ENCODE measurements at places on chromosomes 3 and 15.

DNA sequence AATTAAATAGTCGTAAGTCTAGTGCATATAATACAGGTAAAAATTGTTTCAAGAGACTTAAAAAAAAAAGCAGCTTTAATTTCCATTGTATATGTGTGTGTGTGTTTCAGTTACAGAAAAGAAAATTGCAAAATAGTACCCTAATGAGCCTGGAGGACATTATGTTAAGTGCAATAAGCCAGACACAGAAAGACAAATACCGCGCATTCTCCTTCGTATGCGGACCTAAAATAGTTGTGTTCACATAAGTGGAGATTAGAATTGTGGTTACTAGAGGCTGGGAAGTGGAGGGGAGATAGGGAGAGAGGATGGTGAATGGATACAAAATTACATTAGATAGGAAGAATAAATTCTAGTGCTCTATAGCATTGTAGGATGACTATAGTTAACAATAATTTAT lies 3.6 kb downstream of the MESD start:
- DNase-seq, result no peak

DNA sequence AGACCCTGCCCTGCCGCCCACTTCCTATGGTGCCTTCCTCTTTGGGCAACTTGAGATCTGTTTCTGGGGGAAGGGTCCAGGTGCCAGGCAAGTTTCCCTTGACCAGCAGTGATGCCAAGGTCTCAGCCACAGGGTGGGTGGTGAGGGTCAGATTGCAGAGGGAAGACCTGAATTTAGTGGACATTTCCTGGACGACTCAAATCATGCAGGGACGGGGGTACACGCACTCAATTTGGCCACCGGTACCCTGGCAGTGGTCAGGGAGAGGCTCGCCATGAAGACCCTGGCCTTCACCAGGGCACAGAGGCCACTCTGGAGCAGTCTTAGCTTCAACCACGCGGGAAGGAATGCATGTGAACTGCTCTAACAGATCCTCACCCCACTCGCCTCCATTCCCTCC lies 1.5 kb upstream of the GRIP2 start:
- no peak for DNase-seq

- DNase-seq, result no peak
Observed at GRCh38 chr3:105352976-105353375, 13.7 kb upstream of the ALCAM start.

- no peak for DNase-seq
Observed at GRCh38 chr15:52943746-52944145, 153.6 kb upstream of the ONECUT1 start.

- DNase-seq, result no peak
Observed at GRCh38 chr15:93829115-93829870, 402.1 kb upstream of the MCTP2 start.

GRCh38 chr3:113377158-113377557 lies 64.1 kb downstream of the CFAP44 start:
- DNase-seq, result no peak

- DNase-seq, result no peak
Observed at GRCh38 chr3:171984883-171985282, 54.5 kb upstream of the FNDC3B start.

GRCh38 chr3:46367811-46368210 lies 2.9 kb upstream of the CCR5 start:
- no peak for DNase-seq

DNA sequence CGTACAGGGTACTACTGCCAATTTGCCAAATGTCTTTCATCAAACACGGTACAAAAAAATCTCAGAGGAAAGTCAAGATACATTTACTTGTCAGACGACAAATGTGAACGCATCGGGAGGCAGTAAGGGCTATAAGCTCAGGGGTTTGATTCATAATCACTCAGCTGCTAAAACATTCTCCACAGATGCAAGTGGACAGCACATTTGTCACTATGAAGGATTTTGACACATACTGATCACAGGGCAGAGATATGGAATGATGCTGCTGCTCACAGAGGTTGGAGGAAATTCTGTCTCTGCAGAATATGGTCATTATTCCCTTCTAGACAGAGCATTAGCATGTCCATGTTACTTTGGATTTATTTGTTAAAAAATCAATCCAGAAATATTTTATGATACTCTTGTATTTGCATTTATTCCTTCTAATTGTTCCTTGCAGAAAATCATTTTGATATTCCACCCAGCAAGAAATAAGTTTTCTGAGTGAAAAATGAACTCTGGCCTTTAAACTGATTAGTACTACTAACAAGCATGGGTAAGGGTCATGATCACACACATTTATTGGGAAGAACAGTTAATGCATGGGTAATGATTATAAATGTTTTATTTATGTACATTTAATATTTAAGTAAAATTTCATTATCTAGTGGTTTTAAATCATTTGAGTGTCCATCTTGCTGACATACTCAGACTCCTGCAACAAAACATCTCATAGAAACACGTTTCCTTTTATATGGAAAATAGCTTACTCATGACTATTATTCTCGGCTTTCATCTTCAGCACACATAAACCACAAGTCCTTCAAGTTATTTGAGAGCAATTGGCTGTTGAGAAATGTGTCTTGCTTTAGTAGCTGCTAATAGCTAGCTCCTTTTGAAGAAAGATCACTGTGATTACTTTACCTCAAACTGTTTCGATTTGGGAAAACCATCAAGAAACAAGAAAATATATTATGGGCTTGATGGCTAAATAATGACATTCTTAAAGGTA lies 559.3 kb downstream of the MECOM start:
- no peak for DNase-seq

GRCh38 chr3:194705227-194705626 lies 19.5 kb downstream of the FAM43A start:
- no peak for DNase-seq

DNA sequence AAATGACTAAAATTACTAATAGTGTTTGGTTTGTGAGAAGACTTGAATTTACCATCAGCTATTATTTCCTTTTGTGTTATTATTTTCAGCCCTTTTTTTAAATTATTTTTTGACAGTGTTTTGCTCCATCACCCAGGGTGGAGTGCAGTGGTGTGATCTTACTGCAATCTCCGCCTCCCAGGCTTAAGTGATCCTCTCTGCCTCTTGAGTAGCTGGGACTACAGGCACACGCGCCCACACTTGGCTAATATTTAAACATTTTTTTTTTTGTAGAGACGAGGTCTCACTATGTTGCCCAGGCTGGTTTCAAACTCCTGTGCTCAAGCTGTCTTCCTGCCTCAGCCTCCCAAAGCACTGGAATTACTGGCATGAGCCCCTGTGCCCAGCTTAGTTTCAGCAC lies 31.7 kb upstream of the UTS2B start:
- no peak for DNase-seq

DNA sequence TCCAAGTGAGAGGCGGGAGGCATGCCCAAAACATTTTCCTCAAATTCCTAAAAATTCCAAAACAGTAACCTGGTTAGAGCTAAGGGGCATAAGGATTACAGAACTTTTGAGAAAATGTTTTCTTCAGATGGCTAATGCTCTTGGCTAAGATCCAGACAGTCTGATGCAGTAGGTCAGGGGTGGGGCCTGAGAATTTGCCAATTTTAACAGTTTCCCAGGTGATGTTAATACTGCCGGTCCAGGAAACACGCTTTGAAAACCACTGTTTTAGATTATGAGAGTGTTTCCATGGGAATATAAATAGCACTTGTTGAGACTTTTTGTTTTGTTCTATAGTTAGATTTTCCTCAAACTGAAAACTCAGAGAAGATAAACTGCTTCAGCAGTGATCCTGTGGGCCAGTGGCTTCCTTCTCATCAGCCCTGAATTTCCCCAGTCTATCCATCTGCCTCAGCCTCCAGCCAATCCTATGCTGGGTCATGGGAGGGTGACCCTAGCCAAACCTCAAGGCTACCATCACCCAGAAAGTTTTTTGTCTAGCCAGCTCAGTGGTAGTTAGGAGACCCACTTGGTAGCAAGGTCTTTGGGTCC lies 71.6 kb upstream of the ACP3 start:
- no peak for DNase-seq

GRCh38 chr3:143363949-143364348 lies 244.4 kb downstream of the CHST2 start:
- DNase-seq, result no peak

DNA sequence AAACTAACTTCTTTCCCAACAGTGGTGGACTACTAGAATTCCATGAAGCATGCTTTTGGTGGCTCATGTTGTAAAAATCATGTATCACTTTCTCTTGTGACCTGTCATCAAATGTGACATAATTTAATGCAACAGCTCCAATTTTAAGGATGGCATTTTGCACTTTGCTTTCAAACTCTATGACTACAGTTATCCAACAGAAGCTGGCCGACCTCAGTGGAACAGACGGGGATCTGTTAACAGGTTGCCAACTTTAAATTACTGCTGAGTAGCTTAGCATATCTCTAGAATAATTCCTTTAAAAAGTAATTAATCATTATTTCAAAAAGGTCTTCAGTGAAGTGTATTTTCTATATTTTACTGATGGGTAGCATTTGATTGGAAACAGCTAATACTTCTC lies 907.4 kb downstream of the FHIT start:
- no peak for DNase-seq

DNA sequence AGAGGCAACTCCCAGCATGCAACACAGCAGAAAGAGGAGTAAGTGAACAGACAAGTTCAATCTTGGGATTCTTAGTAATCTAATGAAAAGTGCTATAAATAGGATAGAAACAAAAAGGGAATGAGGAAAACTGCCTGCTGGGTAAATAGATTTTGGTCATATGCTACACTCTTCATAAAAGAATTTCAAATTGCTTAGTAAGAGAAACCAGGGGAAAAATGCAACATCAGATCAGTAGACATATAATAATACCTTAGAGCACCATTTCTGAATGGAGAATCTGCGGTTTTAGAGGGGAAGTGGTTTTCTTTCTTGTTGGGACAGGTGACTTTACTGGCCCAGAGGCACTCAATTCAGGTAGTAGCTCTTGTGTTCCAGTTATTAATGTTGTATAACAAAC lies 13.4 kb upstream of the TBC1D5 start:
- no peak for DNase-seq

GRCh38 chr3:10875914-10876313 lies 59.9 kb downstream of the SLC6A11 start:
- DNase-seq, result no peak

- DNase-seq, result no peak
Observed at GRCh38 chr3:11370966-11371365, 98.8 kb downstream of the ATG7 start.

GRCh38 chr3:30886888-30887287 lies 7.6 kb downstream of the GADL1 start:
- DNase-seq, result no peak

DNA sequence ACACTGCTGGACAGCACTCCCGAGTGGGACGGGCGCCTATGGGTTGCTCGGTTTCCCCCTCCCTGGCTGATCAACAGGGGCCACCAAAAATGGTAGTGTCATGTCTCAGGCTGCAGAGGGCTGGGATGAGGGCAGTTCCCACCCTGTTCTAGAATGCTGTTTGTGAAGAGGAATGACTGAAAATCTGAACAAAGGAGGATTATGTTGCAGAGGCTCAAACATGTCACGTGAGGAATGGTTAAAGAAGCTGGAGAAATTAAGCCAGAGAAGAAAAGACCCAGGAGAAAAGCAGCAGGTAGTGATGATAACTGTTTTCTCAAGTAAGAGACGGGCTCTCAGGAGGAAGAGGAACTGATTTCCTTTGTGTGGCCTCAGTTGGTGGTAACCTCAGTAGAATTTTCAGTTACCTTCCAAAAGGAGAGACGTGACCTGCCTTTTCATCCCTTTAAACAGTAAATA lies 10.4 kb downstream of the SPG21 start:
- DNase-seq, result no peak

DNA sequence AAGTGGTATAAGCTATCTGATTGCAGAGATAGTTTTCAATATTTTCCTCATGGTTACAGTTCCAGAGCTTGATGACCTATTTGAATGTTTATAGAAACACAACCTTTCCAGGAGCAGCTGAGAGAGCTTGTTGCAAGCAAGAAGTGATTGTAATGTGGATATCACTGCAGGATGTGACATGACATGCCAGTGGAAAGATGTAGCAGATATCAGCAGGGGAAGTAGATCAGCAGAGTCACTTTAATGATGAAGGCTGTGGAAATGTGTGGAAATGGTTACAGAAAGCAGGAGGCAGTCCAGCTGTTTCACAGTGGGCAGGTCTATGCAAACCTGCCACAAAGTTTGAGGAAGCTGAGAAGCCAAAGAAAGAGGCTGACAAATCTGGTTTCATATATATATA lies 21.0 kb downstream of the TMEM158 start:
- no peak for DNase-seq

- no peak for DNase-seq
Observed at GRCh38 chr3:133535971-133536881, 37.3 kb upstream of the CDV3 start.

DNA sequence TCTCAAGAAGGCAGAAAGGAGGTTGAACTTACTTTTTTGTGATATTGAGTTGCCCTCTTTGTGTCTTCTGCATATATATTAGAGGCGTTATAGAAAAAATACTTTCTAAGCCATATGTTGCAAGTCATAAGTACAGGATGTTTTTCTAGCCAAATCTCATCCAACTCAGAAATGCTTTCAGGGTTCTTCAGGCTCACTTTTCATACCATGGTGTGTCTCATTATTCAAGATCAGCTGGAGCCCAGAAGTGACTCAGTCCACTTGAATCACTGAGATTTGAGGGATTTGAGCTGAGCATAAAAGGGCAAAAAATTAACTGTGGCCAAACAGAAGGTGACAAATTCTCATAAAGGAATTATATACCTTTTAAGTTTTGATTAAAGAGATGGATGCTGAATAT lies 157.3 kb downstream of the WNT5A start:
- no peak for DNase-seq

- no peak for DNase-seq
Observed at GRCh38 chr3:47661121-47661752, 82.6 kb upstream of the CSPG5 start.

- DNase-seq, result no peak
Observed at GRCh38 chr3:172808969-172809546, 58.5 kb downstream of the ECT2 start.

DNA sequence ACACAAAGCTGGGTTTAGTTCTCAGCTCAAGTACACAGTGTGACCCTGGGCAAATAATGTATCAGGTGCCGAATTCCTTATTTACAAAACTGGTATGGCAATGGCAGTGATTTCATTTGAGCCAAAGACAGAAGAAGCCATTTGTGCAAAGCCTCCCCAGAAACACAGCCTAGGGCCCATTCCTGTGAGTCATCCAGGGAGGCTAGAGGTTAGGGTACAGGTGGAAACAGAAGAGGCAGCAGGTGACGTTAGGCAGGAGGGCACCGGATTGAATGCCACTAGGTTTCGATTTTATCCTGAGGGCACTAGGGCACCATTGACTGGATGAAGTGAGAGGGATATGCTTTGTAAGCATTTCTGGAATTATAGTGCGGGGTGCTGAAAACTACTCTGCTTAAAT lies 766.9 kb upstream of the NR2F2 start:
- DNase-seq, result no peak

GRCh38 chr3:108183181-108183580 lies 39.0 kb downstream of the IFT57 start:
- no peak for DNase-seq

GRCh38 chr3:46614431-46614830 lies 2.1 kb downstream of the FAM240A start:
- no peak for DNase-seq

- DNase-seq, result no peak
Observed at GRCh38 chr3:43255662-43256061, 30.7 kb upstream of the SNRK start.
